ENCODE measurements at places on chromosomes 12 and 14.

DNA sequence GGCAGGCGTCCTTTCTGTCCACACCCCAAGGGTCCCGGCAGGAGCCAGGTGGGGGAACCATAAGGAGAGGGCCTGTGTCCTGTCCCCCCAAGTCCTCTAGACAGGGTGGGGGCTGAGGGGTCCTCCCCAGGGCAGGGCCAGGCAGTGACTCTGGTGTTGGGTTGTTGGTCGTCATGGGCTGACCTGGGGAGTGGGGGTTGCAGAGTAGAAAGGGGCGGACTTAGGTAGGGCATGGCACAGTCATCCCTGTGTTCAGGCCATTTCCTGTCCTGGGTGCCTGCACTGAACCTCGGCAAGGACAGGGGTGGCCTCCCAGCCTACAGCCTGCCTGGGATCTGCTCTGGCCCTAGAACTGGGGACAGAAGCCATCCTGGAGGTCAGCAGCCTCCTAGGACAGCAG lies 356.2 kb downstream of the TMEM121 start:
- DNase-seq = no peak

GRCh38 chr14:68384881-68385280 lies 408.0 kb downstream of the ZFP36L1 start:
- no peak for DNase-seq

GRCh38 chr12:2390850-2391390 lies 338.1 kb downstream of the CACNA1C start:
- no peak for DNase-seq

- no peak for DNase-seq
These were observed 35.3 kb downstream of the KICS2 start for GRCh38 chr12:64186789-64187188.

DNA sequence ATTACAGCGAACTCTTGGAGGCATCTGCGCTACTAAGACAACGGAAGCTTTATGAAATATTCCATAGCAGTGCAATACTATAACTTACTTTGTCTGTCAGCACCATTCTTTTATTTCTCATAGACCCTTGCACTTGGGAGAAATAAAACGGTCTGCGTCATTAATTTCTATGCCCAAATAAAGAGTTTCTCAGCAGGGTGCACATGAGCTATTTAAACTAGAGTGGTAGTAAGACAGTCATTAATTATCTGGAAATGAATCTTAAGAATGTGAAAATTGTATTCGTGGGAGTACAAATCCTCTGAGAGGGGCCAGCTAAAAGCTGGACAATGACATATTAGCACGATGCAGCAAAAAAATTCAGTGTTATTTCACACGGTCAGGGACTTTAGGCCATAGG lies 903.4 kb upstream of the FOXG1 start:
- no peak for DNase-seq

- DNase-seq = no peak
These were observed 112.0 kb upstream of the CLEC14A start for GRCh38 chr14:38367922-38368321.

DNA sequence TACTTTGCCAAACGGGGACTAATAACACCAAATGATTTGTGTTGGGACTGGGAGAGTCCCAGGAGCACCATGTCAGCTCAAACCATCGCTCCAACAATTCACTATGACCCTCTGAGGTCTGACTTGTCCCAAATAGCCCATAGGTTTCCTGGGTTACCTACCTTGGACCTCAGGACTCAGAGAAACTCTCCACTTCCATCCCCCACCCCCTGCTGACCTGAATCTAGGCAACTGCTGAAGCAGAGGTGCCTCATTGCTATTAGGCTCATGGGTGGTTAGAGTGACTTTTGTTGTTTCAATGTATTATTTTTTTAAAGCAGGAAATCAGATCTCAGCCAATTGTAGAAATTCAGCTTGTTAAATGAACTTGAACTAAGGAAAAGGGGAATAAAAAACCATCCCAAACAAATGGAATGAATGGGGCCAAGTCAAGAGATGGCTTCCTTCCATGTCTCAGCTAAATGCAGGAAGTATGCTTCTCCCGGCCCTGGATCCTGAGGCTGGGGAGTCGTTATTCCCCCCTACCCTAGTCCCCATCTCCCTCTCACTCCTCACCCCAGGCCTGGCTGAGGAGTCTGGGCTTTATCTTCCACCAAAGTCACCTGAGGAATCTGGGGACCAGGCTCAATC lies 80.9 kb upstream of the SLC24A4 start:
- no peak for DNase-seq

- DNase-seq = peak; percentile 79
These were observed at the start of gene SLC16A7 for GRCh38 chr12:59595883-59596540. Gene SLC16A7, plus strand, starts transcription at chr12:59596029. Its CDS starts 108,773 bp downstream, at chr12:59704802.

DNA sequence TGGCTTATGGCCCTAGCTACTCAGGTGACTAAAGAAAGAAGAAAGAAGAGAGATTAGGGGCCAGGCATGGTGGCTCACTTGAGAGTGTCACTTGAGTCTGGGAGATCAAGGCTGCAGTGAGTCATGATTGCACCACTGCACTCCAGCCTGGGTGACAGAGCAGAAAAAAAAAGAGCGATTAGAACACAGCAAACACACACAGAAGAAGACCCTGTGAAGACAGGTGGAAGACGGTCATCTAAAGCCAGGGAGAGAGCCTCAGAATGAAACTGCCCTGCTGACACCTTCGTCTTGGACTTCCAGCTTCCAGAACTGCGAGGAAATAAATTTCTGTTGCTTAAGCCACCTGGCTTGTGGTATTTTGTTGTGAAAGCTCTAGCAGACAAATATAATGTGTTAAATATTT lies 17.5 kb upstream of the PPP1CC start:
- no peak for DNase-seq

DNA sequence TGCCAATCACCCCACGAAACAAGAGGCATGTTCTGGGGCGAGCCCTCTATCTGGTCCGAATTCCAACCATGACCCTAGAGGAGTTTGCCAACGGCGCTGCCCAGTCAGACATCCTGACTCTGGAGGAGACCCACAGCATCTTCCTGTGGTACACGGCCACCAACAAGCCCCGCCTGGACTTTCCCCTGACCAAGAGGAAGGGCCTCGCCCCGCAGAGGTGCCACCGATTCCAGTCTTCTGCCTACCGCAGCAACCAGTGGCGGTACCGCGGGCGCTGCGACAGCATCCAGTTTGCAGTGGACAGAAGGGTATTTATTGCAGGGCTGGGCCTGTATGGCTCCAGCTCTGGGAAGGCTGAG lies 1.7 kb downstream of the BTBD6 start:
- no peak for DNase-seq

All from GF-D8 (cell line).